ENCODE measurements at places on chromosomes 6 and 20.

DNA sequence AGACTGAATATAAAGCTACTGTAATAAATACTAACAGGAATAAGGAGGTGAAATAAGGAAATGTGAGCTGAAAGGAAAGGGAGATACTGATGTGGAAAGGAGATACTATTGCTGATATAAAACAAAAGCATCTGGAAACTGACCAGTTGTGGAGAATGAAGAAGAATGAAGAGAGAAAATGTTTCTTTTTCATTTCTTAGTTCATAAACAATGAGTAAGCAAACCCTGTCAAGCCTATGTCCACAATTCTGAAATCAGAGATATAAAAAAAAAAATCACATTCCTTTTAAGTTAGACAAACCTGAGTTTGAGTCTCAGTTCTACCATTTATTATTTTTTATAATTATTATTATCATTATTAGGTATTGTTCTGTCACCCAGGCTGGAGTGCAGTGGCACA is 121.6 kb upstream of the GJE1 start:
- no peak overlapping the region for H3K4me3 ChIP-seq
- no peak overlapping the region for H3K27ac ChIP-seq
- peaks cover 10% of the 10 kb centered on the region for H3K27me3 ChIP-seq

GRCh38 chr6:70107852-70108629 is 194.8 kb downstream of the COL9A1 start:
- H3K4me1 ChIP-seq, result no peaks in the 10 kb centered on the region
- H3K4me3 ChIP-seq, result no peak overlapping the region
- no peak overlapping the region for H3K27ac ChIP-seq
- no peak for DNase-seq
- H3K36me3 ChIP-seq, result no peaks in the 10 kb centered on the region

DNA sequence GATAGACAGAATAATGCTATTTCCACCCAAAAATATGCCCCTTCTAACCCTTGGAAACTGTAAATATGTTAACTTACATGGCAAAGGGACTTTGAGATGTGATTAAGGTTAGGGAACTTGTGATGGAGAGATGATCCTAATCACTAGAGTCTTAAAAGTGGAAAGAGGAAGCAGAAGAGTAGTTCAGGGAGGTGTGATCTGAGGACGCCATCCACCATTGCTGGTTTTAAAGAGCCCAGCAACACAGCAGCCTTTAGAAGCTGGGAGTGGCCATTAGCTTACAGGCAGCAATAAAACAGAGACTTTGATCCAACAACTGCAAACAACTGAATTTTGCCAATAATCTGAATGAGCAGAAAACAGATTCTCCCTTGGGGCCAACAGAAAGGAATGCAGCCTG is 30.6 kb downstream of the ZNF311 start:
- H3K36me3 ChIP-seq, result no peaks in the 10 kb centered on the region

GRCh38 chr6:26561533-26562466 is 23.6 kb downstream of the HMGN4 start:
- no peak for DNase-seq
- no peaks in the 10 kb centered on the region for H3K4me1 ChIP-seq
- H3K4me3 ChIP-seq, result no peak overlapping the region
- no peaks in the 10 kb centered on the region for H3K36me3 ChIP-seq

DNA sequence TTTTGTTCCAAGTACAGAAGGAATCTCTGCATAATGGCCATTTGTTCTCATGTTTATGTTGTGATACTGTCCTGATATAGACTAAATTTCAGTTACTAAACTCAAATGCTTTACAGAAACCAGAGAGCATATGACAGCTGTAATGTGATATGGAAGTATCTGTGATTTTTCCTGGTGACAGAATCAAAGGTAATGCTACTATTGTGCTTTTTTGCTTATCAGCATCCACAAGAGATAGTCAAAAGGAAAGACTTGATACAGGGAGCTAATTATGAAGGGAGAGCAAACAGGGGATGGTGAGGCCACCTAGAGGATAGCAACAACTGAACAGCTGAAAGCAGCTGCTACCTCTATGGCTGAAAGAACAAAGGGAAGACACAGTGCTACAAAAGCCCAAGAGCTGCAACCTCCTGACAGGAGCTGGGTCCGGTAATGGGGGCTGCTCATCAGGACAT is 181.4 kb downstream of the PHF3 start:
- H3K4me3 ChIP-seq, result no peak overlapping the region
- no peaks in the 10 kb centered on the region for H3K4me1 ChIP-seq
- peaks cover 3% of the 10 kb centered on the region for H3K27me3 ChIP-seq
- no peaks in the 10 kb centered on the region for H3K36me3 ChIP-seq
- DNase-seq, result no peak

DNA sequence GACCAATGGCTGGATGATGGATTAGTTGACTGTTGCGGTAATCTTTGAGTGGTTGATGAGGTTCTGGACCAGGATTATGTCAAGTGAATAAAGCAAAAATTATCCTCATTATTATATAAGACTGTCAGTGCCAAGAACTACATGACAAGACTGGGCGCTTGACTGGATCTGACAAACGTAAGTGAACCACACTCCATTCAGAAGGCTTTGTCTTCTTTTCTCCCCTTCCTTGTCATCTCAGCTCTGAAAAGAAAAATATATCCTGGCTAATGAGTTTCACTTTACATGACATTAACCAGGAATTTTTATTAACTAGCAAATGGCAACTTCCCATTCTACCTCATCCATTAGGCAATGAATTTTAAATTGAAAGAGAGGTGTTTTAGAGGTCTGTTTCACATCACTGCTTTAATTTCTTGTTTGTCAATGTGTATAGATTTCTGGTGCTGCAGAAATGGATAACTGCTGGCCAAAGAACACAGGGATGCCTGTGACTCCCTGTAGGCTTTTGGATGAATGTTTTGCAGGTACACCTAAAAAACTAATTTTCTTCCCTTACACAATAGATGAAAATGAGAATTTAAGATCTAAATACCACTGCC is 150.1 kb downstream of the ELOVL4 start:
- peaks cover 6% of the 10 kb centered on the region for H3K27me3 ChIP-seq
- no peak overlapping the region for H3K27ac ChIP-seq
- peaks cover 2% of the 10 kb centered on the region for H3K4me1 ChIP-seq
- no peaks in the 10 kb centered on the region for H3K36me3 ChIP-seq
- no peak overlapping the region for H3K4me3 ChIP-seq

DNA sequence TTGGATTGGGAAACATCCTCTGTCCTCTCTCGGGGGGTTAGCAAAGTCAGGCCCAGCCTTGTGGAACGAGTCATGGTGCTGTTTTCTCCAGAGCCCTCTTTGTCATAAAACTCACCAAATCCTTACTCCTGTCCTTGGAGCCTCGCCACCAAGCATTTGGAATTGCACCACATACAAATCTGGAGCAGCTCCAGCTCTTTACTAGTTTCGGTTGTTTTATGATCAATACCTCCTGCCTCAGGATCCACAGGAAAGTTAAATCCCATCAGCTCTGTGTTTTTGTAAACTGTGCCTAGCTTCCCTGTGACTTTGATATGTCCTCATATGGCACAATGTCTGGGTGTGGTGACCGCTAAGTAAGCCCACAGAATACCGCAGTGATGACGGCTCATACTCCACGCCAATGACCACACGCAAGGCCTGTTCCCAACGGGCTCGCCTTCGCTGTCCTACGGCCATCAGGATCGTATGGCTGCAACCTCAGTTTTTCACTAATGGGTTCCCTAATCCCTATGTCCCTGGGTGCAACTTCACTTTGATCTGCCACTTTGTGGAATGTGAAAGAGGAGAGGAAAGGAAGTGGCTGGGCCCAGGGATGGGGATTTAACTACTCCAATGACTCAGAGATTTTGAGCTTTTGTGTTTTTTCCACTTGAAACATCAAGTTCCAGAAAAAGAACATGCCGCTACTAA is 111.3 kb upstream of the FOXQ1 start:
- DNase-seq, result no peak
- no peak overlapping the region for H3K4me3 ChIP-seq
- H3K4me1 ChIP-seq, result peaks cover 12% of the 10 kb centered on the region
- no peaks in the 10 kb centered on the region for H3K36me3 ChIP-seq

- no peak overlapping the region for H3K4me3 ChIP-seq
- peaks cover 71% of the 10 kb centered on the region for H3K4me1 ChIP-seq
- H3K27me3 ChIP-seq, result no peaks in the 10 kb centered on the region
- no peak overlapping the region for H3K27ac ChIP-seq
- H3K36me3 ChIP-seq, result peaks cover 10% of the 10 kb centered on the region
Measured at GRCh38 chr20:33821270-33821836, 10.2 kb downstream of the CHMP4B start.

DNA sequence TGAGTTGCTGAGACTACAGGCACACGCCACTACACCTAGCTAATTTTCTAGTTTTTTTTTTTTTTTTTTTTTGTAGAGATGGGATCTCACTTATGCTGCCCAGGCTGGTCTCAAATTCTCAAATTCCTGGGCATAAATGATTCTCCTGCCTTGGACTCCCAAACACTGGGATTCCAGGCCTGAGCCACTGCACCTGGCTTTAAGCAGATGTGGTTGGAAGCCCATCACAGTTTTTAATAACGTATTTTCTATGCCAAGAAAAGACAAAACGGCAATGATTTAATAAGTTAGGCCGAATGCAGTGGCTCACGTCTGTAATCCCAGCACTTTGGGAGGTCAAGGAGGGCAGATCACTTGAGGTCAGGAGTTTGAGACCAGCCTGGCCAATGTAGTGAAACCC is 456.6 kb downstream of the PRKN start:
- H3K27ac ChIP-seq, result no peak overlapping the region
- no peak overlapping the region for H3K4me3 ChIP-seq
- H3K27me3 ChIP-seq, result no peaks in the 10 kb centered on the region
- no peaks in the 10 kb centered on the region for H3K4me1 ChIP-seq
- H3K36me3 ChIP-seq, result no peaks in the 10 kb centered on the region

All from activated CD8-positive, alpha-beta T cell treated with anti-CD3 and anti-CD28 coated beads for 36 hours (primary cell).